ENCODE measurements at places on chromosomes 7 and 10. TPM values are rescaled to one million over a fixed set of nuclear protein-coding genes. Genes with fewer than 3 reads are reported as not detected.

Gene APBB1IP
- 0.06 TPM for total RNA-seq

Gene ZNF736
- 6.6 TPM for total RNA-seq

Gene FOXI2
- total RNA-seq = not detected

Gene ATP6V0A4
- total RNA-seq = 0.06 TPM

Gene LIPK
- not detected for total RNA-seq

Gene VIPR2
- total RNA-seq = not detected

Gene METTL27
- total RNA-seq = 2.9 TPM

Gene KCNIP2
- 0.31 TPM for total RNA-seq

Gene TMEM26
- total RNA-seq = not detected

Measured in bladder microvascular endothelial cell (primary cell).